ENCODE measurements at places on chromosomes 16 and 17.

DNA sequence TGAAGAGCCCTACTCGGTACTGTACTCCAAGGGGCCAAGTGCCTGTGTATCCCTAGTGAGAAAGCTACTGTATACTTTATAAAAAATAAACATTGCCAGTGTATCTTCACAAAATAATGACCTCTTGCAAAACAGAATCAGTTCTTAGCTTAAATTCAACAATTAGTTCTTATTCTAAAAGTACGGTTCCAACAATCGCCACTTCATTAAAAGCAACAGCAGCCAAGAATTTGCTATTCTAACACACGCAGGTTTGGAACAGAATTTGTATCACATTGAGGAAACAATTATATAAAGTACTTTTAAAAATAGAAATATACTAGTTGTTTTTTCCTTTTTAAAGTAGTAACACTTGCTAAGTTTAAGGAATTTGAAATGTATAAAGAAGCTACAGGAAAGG lies 48.5 kb downstream of the CEP95 start:
- DNase-seq = no peak

- DNase-seq = no peak
These were observed 63.5 kb upstream of the LGALS9 start for GRCh38 chr17:27567563-27567859.

DNA sequence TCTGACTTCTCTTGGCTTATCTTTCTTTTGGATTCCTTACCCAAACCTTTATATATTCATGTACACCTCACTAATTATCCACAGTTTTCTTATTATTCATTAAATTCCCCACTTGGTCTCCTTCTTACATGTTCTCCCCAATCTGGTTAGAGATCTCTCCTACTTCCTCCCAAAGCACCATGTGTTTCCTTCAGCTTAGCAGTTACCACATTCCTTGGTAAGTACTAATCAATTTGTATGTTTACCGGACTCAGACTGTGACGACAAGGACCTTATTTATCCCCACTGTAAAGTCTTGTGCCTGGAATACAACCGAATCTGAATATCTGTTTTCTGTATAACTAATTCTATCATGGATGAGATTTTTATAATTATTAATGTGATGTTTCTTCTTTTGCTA lies 389.5 kb downstream of the KCNJ2 start:
- DNase-seq = no peak

- no peak for DNase-seq
These were observed 1.2 kb upstream of the BCO1 start for GRCh38 chr16:81237282-81237681.

Data from thyroid gland (tissue), 4 donors.